ENCODE measurements at places on chromosomes 5 and 9. TPM values are rescaled to one million over a fixed set of nuclear protein-coding genes. Genes with fewer than 3 reads are reported as not detected.

The ZNF474 gene
- 0.05 TPM for polyA plus RNA-seq

DNA sequence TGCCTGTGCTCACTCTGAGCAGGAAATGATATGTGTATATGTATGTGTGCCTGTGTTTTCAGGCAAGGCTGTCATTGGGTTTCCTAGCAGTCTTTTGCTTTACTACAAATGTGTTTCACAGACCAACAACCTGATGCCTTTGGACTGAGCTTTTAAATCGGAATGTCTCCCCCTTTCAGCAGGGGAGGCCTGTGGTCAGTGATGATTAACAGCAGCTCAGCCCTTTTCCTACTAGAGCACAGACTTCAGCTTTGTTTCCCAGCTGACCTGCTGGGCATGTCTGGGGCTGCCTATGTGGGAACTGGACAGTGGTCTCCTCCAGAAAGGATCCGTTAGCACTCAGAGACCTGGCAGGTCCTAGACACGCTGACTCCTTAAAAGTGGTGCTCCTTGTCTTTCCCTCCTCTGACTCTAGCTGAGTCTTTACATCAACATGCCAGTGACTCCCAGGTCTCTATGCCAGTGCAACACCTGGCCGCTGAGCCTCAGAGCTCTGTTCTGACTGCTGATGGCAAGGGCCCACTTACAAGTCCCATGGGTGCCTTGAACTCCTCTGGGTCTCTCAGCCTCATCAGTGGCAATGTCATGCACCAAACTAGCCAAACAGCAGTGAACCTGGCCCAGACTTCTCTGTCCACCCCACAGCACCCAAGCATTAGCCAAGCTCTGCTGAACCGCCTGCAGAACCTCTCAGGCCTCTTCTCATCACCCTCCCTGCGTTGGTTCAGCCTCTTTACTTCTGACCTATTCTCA, 7.7 kb downstream of the MACROH2A1 start:
- no peak for DNase-seq

GRCh38 chr5:76956033-76956432, 3.2 kb downstream of the CRHBP start:
- DNase-seq: no peak

The EQTN gene
- 0.26 TPM for polyA plus RNA-seq

The CCDC152 gene
- 1.5 TPM for polyA plus RNA-seq

GRCh38 chr9:132439153-132439552, 29.1 kb downstream of the CFAP77 start:
- no peak for DNase-seq

GRCh38 chr5:485113-485945, 38.9 kb downstream of the SLC9A3 start:
- DNase-seq: no peak

GRCh38 chr9:35832814-35833213, 3.8 kb downstream of the TMEM8B start:
- DNase-seq: no peak

The POU5F2 gene
- under 0.01 TPM for polyA plus RNA-seq

The SHISAL2B gene
- not detected for polyA plus RNA-seq

DNA sequence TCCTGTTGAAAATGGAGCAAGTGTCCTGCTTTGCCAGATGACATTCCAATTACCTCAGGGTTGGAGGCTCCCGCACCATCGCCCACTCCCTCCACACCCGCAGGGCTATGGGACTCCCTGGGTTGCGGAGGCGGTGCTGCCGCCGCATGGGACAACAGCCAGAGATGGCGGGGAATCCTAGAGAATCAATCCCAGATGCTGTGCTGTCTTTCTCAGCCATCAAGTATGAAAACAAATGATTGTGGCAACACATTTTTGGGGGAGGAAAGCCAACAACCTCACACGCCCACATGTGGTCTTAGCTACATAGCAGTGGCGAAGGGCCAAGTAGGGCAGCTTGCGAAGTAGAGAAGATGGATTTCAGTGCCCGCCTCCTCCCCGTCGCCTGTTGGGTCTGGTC, 46.7 kb downstream of the IL31RA start:
- no peak for DNase-seq

GRCh38 chr5:140342287-140342686, 4.1 kb downstream of the HBEGF start:
- peak; percentile 72 for DNase-seq

The TICAM2 gene
- 2.9 TPM for polyA plus RNA-seq

DNA sequence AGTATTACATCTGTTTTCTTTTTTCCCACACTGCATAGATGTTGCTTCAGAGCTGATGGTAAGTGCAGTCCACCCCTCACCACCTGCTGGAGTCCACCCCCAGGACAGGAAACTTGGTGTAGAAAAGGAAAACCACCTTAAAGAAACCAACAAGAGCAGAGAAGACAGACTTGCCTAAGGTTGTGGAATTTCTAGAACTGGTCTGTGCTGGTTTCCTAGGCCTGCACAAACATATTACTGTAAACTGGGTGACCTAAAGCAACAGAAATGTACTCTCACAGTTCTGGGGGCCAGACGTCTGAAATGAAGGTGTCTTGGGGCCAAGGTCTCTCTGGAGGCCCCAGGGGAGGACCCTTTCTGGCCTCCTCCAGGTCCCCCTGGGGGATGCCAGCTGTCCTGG, 293.4 kb upstream of the IRX1 start:
- DNase-seq: no peak

GRCh38 chr9:134381671-134382516, 55.6 kb downstream of the RXRA start:
- peak; percentile 92 for DNase-seq
